Stimulated activated memory B cell treated with anti-CD40 and anti-IgM and Interleukin-4, amounts not matched to agents 10 μg/mL and 1 μg/mL and 100 μg/mL, for 72 hours (primary cell): ENCODE measurements at places on chromosomes 2 and 18.

GRCh38 chr2:175167076-175167791 lies 769 bp downstream of the ATF2 start:
- peak; percentile 15 for ATAC-seq

GRCh38 chr2:141041281-141041680 lies 1089.5 kb downstream of the LRP1B start:
- no peak for ATAC-seq

DNA sequence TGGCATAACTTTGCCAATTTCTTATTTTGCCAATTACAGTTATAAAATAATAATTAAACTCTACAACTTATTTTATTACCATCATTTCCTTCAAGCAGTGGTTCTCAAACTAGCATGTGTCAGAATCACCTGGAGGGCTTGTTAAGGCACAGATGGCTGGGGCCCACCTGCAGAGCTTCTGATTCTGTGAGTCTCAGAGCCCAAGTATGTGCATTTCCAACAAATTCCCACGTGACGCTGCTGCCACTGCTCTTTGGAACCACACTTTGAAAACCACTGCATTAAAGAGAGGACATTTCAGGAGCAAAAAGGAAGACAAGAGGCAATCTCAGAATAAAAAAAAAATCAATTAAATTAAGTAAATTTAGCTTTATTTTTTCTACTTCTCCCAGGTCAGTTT lies 94.0 kb upstream of the HNRNPA3 start:
- ATAC-seq, result no peak

DNA sequence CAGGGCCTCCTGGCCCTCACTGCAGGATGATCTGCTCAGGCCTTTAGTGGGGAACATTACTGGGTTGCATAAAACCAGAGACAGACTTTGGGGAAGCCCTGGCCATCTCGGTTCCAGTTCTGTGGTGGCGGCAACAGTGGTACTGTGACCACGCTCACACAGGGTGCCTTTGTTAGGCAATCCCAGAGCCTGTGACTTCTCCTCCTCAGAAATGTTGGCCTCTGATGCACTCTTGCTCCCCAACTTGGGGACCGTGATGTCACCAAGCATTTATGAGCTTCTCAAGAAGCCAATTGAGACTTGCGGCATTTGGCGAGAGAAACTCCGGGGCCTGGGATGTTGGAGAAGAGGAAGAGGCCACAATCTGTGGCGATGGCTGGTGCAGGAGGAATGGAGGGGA lies 80.9 kb upstream of the PKDCC start:
- peak; percentile 9 for ATAC-seq

DNA sequence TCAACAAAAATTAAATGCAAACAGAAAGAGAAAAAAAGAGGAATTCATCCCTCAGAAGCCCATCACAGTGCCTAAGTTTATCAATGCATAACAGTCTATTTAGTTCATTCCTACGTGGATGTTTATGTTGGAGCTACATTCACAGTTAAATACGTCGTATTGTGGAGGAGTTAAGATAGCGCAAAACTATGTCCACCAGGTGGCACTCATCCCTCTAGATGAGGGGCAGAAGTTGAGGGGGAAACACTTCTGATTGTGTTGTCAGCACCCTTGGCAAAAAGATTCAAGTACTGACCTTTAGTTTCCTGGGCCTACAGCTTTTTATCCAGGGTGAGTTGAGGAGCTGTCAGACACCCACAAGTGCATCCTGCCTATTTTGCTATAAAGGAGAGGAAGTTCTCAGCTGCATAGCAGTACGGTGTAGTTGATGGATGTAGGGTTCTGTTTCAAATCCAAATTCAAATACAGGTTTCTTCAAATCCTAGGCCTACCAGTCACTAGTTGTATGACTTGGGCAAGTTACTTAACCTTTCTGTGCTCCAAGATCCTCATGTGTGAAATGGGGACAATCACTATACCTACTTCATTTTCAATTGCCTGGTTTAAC lies 26.8 kb upstream of the MYO1B start:
- no peak for ATAC-seq

- ATAC-seq, result no peak
Measured at GRCh38 chr2:120683081-120683480, 52.6 kb upstream of the GLI2 start.

DNA sequence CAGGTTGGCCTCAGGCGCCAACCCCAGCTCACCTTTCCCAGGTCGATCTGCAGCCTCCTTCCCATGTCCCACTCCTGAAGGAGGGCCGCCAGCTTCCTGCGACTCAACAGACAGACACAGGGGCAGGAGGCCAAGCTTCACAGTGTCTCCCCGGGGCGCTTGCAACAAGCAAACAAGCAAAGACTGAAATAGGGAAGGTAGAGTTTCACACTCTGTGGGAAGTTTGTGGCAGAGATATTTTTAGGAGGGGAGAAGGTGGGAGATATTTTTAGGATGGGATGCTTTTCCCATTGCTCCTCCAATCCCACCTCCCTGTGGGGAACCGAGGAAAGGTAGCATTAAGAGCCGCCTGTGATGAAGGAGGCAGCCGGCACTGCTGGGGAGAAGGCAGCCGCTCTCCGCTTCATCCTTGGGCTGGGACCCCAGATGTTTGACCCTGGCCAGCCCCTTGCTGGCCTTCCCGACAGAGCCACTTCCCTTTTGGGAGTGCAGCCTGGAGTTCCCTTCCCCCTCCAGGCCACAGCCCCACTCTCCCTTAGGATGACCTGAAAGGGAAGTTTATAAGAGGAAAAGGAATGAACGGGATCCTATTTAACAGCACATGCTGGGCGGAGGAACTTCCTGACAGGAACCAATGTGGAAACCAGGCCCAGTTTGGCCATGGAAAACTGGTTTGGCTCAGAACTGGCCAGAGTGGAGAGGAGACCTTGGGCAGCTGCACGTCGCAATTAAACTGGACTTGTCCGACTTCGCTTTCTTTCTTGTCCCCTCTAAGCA lies 142.2 kb upstream of the SMAD2 start:
- no peak for ATAC-seq

DNA sequence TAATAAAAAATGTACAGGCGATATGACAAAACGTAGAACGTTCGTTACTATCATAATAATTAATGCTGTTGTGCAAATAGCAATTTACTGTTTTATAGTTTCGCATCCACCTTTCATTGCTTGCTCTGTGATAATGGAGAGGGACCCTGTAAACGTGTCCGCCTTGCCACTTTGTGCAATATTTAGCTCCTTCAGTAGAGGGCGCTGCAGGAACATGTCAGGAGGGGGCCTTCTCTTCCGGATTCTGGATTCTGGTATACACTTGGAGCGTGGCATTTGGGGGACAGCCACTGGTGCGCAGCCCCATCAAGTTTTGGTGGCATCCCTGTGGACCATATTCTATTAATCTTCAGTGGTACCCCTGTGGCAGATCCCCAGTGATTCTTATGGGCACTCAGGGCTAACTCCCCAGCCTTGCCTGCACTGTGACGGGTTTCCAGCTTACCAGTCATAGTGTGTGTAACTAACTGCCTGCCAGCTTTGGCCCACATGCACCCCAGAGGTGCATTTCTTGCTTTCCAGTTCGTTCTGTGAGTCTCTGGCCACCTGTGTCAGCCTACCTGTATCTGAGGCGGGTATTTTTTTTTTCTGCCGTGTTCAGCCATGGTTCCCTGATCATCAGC lies 140.3 kb downstream of the CYRIA start:
- no peak for ATAC-seq

GRCh38 chr18:58967751-58968254 lies 103.1 kb downstream of the ZNF532 start:
- ATAC-seq, result no peak

- ATAC-seq, result no peak
Measured at GRCh38 chr2:176202491-176202890, 14.0 kb downstream of the HOXD1 start.

GRCh38 chr18:3329471-3329870 lies 67.5 kb downstream of the MYL12B start:
- ATAC-seq, result no peak

- no peak for ATAC-seq
Measured at GRCh38 chr18:32174719-32175118, 15.1 kb upstream of the MEP1B start.

DNA sequence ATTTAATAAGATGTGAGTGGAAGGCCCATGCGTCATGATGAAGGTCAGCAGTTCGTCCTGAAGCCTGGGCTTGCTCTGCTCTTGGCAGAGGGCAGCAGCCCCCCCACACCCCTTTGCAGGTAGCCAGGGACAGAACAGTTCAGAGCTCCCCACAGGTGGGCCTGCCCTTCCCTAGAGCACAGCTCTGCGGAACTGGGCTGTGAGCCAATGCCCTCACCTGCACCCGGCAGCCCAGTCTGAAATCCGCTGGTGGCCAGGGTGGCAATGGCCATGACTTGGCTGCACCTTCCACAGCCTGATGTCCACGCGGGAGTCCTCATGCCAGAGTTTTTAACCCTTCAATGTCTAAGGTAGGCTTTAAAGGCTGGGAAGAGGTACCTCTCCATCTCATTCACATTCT lies 136.7 kb downstream of the ACKR3 start:
- no peak for ATAC-seq

- no peak for ATAC-seq
Measured at GRCh38 chr2:99711144-99711543, 221.3 kb upstream of the REV1 start.

- no peak for ATAC-seq
Measured at GRCh38 chr18:61892683-61893308, at the start of gene RNF152. Gene RNF152, minus strand, starts transcription at chr18:61893007. Its CDS starts 76,544 bp downstream, at chr18:61816463.

GRCh38 chr2:96817882-96818281 lies 1.8 kb downstream of the CNNM3 start:
- ATAC-seq, result no peak

DNA sequence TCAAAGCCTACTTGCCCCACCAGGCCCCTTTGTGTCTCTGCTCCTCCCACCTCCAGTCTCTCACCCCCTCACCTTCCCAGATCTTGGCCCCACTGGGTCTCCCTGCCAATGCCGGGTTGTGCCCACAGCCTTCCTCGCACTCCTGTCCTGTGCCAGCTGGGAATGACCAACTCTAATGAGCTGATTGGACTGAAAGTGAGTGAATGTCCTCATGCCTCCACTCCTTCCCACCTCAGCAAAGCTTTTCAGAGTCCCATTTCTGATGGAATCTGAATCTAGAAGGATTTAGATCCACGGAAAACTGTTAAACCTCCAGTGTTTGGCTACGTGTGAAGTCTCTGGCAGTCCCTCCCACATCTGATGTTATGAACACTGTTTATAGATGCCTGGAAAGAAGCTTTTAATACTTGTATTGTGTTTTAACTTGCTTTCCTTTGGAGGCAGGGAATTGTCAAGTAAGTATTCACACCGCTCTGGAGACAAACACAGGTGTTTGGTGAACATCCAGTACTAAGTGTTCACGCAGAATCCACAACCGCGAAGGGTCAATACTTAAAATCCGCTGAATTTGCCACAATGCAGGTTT lies 103.9 kb downstream of the RTN4 start:
- no peak for ATAC-seq

DNA sequence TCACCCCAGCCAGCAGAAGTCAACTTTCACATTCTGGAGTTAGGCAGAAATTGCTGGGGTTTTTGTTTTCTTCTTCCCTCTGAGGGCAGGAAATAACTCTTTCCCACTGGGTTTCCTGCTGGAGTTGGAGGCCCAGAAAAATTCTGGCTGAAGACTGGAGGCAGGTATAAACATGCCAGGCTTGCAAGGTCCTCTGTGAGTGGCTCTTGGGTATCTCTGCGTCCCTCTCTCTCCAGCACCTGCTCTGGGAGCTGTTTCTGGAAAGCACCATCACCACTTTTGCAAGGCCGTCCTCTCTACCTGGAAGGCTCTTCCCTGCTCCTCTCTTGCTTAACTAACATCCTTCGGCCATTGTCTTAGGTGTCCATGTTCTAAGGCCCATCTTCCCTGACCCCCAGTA lies 91.0 kb downstream of the MCFD2 start:
- no peak for ATAC-seq

DNA sequence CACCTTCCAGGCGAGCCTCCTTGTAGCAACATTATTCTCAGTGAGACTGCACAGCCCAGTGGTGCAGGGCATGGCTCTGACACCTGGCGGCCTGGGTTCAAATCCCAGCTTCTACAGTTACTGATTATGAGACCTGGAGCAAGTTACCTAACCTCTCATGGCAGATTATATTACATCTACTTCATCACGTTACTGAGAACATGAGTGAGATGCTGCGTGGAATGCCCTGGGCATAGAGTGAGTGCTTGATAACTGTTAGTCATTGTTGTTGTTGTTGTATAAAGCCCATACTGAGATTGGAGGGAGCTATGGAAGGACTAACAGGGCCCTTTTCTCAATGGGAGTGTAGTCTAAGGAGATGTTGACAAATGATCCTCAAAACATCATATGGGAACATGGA lies 18.7 kb downstream of the PLCD4 start:
- no peak for ATAC-seq

- no peak for ATAC-seq
Measured at GRCh38 chr18:63185984-63186383, 133.6 kb downstream of the BCL2 start.

- no peak for ATAC-seq
Measured at GRCh38 chr2:180505203-180505602, 475.2 kb upstream of the UBE2E3 start.

DNA sequence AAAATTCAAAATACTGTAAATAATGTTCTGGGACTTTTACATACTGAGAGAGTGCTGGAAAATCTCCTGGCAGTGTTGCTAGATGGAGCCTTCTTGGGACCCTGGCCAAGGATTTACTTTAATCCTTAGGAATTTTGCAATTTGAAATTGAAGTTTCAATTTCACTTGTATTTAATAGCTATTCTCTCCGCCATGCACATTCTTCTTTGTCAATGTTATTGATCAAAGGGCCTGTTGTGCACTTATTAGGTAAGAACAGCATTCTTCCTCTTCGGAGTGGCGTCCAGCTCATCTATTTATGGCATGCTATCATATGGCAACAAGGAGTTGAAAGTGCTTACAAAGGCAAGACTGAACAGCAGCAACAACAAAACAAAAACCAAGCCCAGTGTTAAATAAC lies 40.1 kb upstream of the SOS1 start:
- ATAC-seq, result no peak

- no peak for ATAC-seq
Measured at GRCh38 chr2:136122661-136123060, 4.7 kb upstream of the CXCR4 start.

- no peak for ATAC-seq
Measured at GRCh38 chr2:65708086-65708485, 275.7 kb upstream of the SPRED2 start.
